ENCODE measurements at places on chromosomes 7 and 10.

DNA sequence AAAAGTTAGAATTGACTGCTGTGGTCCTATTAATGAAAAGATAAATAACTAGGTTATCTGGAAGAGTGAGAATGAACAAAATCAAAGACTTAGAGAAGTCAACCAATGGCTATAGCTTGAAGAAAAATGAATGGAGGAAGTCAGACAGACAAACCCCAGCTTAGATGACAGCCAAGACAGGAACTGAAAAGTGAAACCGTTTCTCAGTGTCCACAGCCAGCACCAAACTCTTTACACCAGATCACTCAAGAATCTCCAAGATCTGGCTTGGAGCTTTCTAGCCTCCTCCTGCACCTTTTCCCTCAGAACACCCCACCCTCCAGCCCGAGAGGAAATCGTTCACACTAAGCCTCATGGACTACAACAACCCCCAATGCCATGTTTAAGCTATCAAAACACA is 167.0 kb downstream of the SFMBT2 start:
- no peak for DNase-seq

- no peak for DNase-seq
These were observed 26.1 kb upstream of the GPR26 start for GRCh38 chr10:123640016-123640535.

DNA sequence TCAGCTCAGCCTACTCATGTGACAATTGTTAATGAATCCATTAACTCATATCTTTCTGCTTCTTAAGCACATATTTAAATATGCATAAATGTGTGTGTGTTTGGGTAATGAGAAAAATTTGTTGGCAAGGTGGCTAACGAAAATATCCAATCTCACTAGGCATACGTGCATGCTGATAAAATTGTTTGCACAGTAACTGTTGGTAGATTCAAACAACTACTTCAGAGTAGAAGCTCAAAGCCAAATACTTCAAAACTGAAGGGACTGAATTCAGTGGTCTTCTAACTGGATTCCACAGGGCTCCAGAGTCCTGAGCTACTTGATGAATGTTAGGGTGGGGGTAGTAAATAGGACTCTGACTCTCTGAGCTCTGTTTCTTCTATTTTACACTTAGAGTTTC is 757.0 kb downstream of the GRM8 start:
- no peak for DNase-seq

DNA sequence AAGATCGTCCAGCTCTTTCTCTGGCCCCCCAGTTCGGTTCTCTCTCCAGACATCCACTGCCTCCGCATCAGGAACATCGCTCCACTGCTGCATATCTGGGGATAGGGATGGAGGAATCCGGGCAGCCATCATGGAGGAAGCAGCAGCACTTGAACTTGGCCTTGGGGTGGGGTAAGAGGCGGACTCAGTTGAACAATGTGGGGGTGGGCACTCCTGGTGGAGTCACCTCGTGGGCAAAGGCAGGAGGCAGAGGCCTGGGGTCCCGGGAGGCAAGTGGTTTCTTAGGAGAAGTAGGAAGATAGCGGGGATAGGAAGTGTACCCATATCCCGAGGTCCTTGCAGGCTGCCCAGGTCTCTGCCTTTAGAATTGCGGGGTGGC is 98.3 kb downstream of the CHST15 start:
- DNase-seq: no peak

- DNase-seq: no peak
These were observed 1.1 kb upstream of the GIMAP8 start for GRCh38 chr7:150449206-150449952.
